A549 treated with RU486 at 1 μM for 4 hours (cell line): ENCODE measurements at places on chromosomes 7 and 10. TPM values are rescaled to one million over a fixed set of nuclear protein-coding genes. Genes with fewer than 3 reads are reported as not detected.

Gene SLC13A4
- total RNA-seq = not detected in 5 replicates

Gene HOXA4
- total RNA-seq = 2.0 to 2.9 TPM (median 2.4 TPM) in 5 replicates

Gene CTAGE4
- 0.05 TPM in 1 of 5 replicates, not detected in the others for total RNA-seq

Gene ADRB1
- 0.37 to 1.1 TPM (median 0.85 TPM) in 5 replicates for total RNA-seq

Gene PDZD7
- total RNA-seq = 0.61 to 1.1 TPM (median 0.63 TPM) in 5 replicates

Gene OPN1SW
- total RNA-seq = not detected in 5 replicates

Gene LDB3
- 0.05 to 0.06 TPM (median 0.05 TPM) in 3 of 5 replicates, not detected in the others for total RNA-seq

Gene FANK1
- 2.4 to 3.8 TPM (median 3.0 TPM) in 5 replicates for total RNA-seq

Gene AKR1D1
- total RNA-seq = not detected in 5 replicates

Gene PNLIPRP1
- total RNA-seq = not detected in 5 replicates
